ENCODE measurements at places on chromosomes 4 and X. TPM values are rescaled to one million over a fixed set of nuclear protein-coding genes. Genes with fewer than 3 reads are reported as not detected.

UGT2A1 gene
- not detected for total RNA-seq

ABCG2 gene
- total RNA-seq, result 3.2 TPM

- no peak overlapping the region for H3K4me3 ChIP-seq
- no peak for DNase-seq
- no peaks in the 10 kb centered on the region for H3K36me3 ChIP-seq
- H3K4me1 ChIP-seq, result no peaks in the 10 kb centered on the region
- H3K27me3 ChIP-seq, result no peaks in the 10 kb centered on the region
Measured at GRCh38 chr4:144621681-144622080, 24.3 kb upstream of the HHIP start.

DNA sequence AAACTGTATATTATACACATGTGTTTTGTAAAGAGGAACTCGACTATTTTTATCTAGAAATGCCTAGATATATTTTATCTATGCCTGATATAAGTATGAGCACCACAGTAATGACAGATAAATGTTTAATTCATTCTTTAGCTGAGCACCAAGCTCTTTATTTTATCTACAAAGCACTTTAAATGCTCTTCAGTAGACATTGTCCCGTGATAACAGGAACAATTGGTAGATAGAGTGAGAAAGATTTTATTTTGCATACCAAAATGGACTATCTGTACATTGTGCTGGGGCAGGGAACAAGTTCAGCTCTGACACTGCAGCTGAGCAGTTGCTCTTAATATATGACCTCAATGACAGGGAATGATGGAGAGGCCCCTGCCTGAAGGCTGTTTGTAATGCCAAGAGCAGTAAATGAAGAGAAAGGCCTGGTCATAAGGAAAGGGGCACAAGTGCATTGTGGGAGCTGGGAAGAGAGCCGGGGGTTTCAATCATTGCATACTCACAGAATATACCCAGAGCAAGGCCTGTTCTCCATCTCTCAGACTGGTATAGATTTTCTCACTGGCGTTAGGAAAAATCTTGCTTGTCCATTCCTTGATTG lies 57.3 kb downstream of the SEPTIN11 start:
- no peak overlapping the region for H3K4me3 ChIP-seq
- peaks cover 52% of the 10 kb centered on the region for H3K4me1 ChIP-seq
- peak overlapping the region; percentile 45 for H3K27ac ChIP-seq
- H3K27me3 ChIP-seq, result no peaks in the 10 kb centered on the region
- no peak for DNase-seq

MAP9 gene
- total RNA-seq, result 7.6 TPM

ERCC6L gene
- 0.06 TPM for total RNA-seq

TREX2 gene
- total RNA-seq, result 1.2 TPM

HPSE gene
- total RNA-seq, result 0.42 TPM

KIT gene
- 81.3 TPM for total RNA-seq

LDOC1 gene
- 5.9 TPM for total RNA-seq

GRCh38 chr4:7384003-7384928 lies 50.5 kb downstream of the PSAPL1 start:
- no peak for DNase-seq
- no peaks in the 10 kb centered on the region for H3K27me3 ChIP-seq
- no peak overlapping the region for H3K4me3 ChIP-seq
- H3K36me3 ChIP-seq, result no peaks in the 10 kb centered on the region
- peaks cover 38% of the 10 kb centered on the region for H3K4me1 ChIP-seq

DNA sequence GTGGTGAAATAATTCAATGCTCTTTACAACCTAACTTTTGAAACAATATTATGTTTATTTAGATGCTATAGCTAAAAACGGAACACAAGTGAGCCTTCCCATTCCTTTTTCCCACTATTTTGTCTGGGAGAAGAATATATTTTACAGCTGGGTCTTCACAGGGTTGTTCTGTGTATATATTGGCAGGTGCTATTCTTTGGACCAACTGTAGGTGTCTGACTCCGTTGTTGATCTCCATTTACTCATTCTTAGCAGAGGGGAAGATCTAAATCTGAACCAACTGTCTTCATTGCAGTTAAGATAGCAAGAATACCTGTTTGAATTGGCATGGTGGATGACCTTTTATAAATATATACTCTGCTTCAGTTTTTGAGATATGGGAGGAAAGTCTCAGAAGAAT lies 257.4 kb downstream of the CFAP299 start:
- no peak for DNase-seq
- no peaks in the 10 kb centered on the region for H3K36me3 ChIP-seq
- H3K4me1 ChIP-seq, result no peaks in the 10 kb centered on the region
- no peak overlapping the region for H3K4me3 ChIP-seq
- H3K27ac ChIP-seq, result no peak overlapping the region
- no peaks in the 10 kb centered on the region for H3K27me3 ChIP-seq

- H3K27me3 ChIP-seq, result no peaks in the 10 kb centered on the region
- no peaks in the 10 kb centered on the region for H3K4me1 ChIP-seq
- no peak for DNase-seq
- H3K36me3 ChIP-seq, result no peaks in the 10 kb centered on the region
- H3K27ac ChIP-seq, result no peak overlapping the region
Measured at GRCh38 chr4:157314906-157315305, 94.4 kb downstream of the GRIA2 start.

SULT1B1 gene
- total RNA-seq, result 0.52 TPM

DNA sequence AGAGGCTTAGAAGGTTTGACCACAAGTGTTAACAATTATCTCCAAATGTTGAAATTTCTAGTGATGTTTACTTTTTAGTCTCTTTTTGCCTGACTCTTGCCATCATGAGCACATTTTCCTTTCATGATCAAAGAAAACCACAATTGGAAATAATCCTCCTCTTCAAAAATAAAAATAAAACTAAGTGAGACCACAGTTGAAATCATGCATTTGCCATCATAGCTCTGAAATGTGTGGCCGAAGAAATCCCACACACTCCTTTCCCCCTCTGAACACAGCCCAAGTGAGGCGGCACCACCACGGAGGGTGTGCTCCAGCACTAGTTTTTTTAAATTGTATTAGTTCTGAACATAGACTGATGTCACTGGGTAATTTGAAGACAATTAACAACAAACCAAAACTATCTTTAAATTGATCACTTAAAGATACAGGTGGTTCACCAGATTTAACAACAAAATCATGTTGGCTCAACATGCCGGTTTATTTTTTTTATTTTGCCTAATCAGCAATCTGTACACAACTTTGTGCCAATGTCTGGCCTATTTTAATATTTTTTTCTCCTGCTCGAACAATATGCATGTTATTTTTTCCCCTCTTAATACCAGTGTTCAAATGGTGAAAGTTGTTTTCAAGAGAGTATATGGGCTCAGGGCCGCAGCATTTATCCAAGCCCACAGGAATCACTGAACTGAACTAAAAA lies 17.6 kb downstream of the APBB2 start:
- DNase-seq, result no peak
- H3K27ac ChIP-seq, result no peak overlapping the region
- no peak overlapping the region for H3K4me3 ChIP-seq
- H3K4me1 ChIP-seq, result peaks cover 5% of the 10 kb centered on the region
- no peaks in the 10 kb centered on the region for H3K36me3 ChIP-seq

ADH7 gene
- total RNA-seq, result not detected

PSMD10 gene
- total RNA-seq, result 26.2 TPM

- peak overlapping the region; percentile 96 for H3K4me3 ChIP-seq
- H3K4me1 ChIP-seq, result peaks cover 68% of the 10 kb centered on the region
- no peak for DNase-seq
- no peak overlapping the region for H3K27ac ChIP-seq
- H3K27me3 ChIP-seq, result no peaks in the 10 kb centered on the region
Measured at GRCh38 chr4:1721666-1722550, 587 bp downstream of the TACC3 start.

DNA sequence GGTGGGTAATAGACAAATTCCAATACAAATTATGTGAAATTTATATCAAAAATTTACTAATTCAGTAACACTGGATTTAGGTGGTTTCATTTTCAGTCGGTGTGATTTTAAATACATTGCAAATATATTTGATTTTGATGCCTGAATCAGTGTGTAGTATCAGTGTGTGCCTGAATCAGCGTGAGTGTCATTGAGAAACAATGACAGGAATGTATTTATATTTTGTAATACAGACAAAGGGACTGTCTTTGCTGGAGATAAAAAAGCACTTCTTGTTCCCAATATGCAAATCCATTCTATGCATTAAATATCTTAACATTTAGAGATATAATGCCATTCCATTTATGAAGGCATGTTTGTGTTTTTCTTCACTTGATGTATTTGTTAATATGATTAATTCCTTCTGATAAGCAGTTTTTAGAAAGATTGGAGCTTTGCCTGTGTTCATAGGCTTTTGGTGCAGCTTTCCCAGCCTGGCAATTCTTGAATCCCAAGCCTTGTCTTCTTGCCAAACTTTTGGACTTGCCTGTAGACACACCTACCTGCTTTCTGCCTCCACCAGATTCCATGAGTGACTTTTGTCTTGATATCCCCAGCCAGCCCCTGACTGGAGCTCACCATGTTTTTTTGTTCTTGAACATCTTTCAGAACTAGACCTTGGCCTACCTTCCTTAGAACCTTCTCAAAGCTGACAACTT lies 243.8 kb downstream of the ADGRL3 start:
- H3K27ac ChIP-seq, result no peak overlapping the region
- H3K4me1 ChIP-seq, result no peaks in the 10 kb centered on the region
- no peak for DNase-seq
- H3K36me3 ChIP-seq, result no peaks in the 10 kb centered on the region

- peaks cover 47% of the 10 kb centered on the region for H3K4me1 ChIP-seq
- no peaks in the 10 kb centered on the region for H3K36me3 ChIP-seq
- no peak for DNase-seq
- peak overlapping the region; percentile 52 for H3K27ac ChIP-seq
- no peak overlapping the region for H3K4me3 ChIP-seq
- no peaks in the 10 kb centered on the region for H3K27me3 ChIP-seq
Measured at GRCh38 chr4:24991015-24991414, 39.7 kb downstream of the LGI2 start.

- H3K4me1 ChIP-seq, result peaks cover 7% of the 10 kb centered on the region
- no peak overlapping the region for H3K4me3 ChIP-seq
- no peak for DNase-seq
- no peaks in the 10 kb centered on the region for H3K27me3 ChIP-seq
- no peak overlapping the region for H3K27ac ChIP-seq
Measured at GRCh38 chr4:39820186-39820585, 122.2 kb downstream of the UBE2K start.

ASMTL gene
- total RNA-seq, result 28.7 TPM

DNA sequence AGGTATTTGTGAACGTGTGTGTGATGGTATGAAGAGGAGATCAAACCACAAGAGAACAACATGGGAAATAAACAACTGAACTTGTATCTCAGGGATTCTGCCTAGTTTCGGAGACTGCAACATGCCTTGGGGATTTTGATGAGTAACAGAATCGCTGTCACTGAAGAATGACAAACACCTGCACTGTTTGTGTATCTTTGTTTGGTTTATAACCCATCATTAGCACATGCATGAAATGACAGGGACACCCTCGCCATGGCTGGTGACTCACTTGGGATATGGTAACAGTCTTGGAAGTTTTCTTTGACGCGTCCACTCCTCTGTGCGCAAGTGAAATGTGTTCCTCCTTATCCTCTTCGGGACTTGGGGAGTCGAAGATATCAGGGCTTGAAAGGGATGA lies 30.3 kb upstream of the MAP3K15 start:
- H3K4me3 ChIP-seq, result no peak overlapping the region
- H3K36me3 ChIP-seq, result peaks cover 7% of the 10 kb centered on the region
- no peaks in the 10 kb centered on the region for H3K27me3 ChIP-seq
- H3K27ac ChIP-seq, result no peak overlapping the region
- no peak for DNase-seq
- H3K4me1 ChIP-seq, result no peaks in the 10 kb centered on the region

DMRTC1B gene
- not detected for total RNA-seq

PPP4R3C gene
- total RNA-seq, result not detected

DNA sequence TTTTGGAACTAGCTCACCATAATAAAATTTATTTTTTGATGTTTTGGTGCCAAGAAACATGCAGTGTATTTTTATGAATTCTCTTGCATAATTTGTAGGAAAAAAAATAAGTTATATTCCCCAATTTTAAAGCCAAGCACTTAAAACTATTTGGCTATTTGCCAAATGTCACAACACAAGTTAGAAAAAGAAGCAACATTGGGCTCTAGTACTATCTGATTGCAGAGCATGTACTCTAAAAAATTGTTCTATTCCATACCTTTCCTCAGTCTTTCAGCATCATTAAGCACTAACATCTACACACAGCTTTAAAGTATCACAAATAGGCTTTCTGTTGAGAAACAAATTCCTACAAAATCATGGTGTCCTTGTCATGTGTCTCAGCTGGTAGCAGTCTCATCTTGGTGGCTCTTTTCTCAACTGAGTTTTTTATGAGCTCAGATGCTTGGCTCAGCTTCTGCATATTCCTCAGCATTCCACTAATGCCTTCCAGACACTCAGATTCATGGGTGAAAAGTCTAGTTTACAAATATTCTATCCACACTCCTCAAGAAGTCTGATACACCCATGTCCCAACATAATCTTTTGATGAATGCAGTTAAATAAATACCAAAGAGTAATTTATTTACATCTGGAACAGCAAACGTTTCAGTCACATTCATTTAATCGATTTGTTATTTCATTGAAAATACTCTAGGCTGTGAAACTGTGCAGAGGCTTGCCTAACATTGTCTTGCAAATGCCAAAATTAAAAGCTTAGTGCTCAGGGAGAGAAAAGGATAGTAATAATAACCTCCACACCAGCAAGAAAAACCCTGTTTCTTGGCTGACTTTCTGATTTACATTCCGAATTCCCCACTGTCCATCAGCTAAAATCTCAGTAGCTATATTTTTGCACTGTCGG lies 2209.9 kb downstream of the PCDH7 start:
- no peak overlapping the region for H3K4me3 ChIP-seq
- no peak for DNase-seq
- no peaks in the 10 kb centered on the region for H3K36me3 ChIP-seq
- H3K27me3 ChIP-seq, result no peaks in the 10 kb centered on the region

- H3K36me3 ChIP-seq, result no peaks in the 10 kb centered on the region
- no peaks in the 10 kb centered on the region for H3K27me3 ChIP-seq
- no peak for DNase-seq
- H3K4me3 ChIP-seq, result no peak overlapping the region
- H3K27ac ChIP-seq, result no peak overlapping the region
- H3K4me1 ChIP-seq, result no peaks in the 10 kb centered on the region
Measured at GRCh38 chr4:22556495-22556894, 40.6 kb upstream of the ADGRA3 start.

CT55 gene
- total RNA-seq, result not detected

- no peak overlapping the region for H3K27ac ChIP-seq
- no peak for DNase-seq
- H3K27me3 ChIP-seq, result no peaks in the 10 kb centered on the region
- H3K4me1 ChIP-seq, result no peaks in the 10 kb centered on the region
Measured at GRCh38 chrX:107562482-107562881, 65.8 kb upstream of the PRPS1 start.

- no peak overlapping the region for H3K4me3 ChIP-seq
- DNase-seq, result no peak
- no peaks in the 10 kb centered on the region for H3K36me3 ChIP-seq
- no peaks in the 10 kb centered on the region for H3K27me3 ChIP-seq
Measured at GRCh38 chr4:21749924-21750323, 198.6 kb downstream of the KCNIP4 start.

S100P gene
- not detected for total RNA-seq

GRCh38 chr4:726235-726787 lies 20.7 kb downstream of the PCGF3 start:
- no peak overlapping the region for H3K27ac ChIP-seq
- no peak overlapping the region for H3K4me3 ChIP-seq
- peaks cover 28% of the 10 kb centered on the region for H3K36me3 ChIP-seq
- H3K4me1 ChIP-seq, result peaks cover 23% of the 10 kb centered on the region
